ENCODE measurements at places on chromosomes 11 and 22.

- peaks cover 2% of the 10 kb centered on the region for H3K27me3 ChIP-seq
- peaks cover 43% of the 10 kb centered on the region for H3K4me1 ChIP-seq
- H3K27ac ChIP-seq = peak overlapping the region; percentile 92
- H3K36me3 ChIP-seq = no peaks in the 10 kb centered on the region
Observed at GRCh38 chr11:123086305-123086704, 24.4 kb upstream of the HSPA8 start.

GRCh38 chr11:11407065-11407762 is 54.2 kb upstream of the CSNK2A3 start:
- no peak overlapping the region for H3K27ac ChIP-seq
- H3K4me3 ChIP-seq = no peak overlapping the region
- H3K27me3 ChIP-seq = peaks cover 10% of the 10 kb centered on the region

GRCh38 chr22:44025171-44026065 is 1.3 kb downstream of the PARVB start:
- H3K27me3 ChIP-seq = peaks cover 13% of the 10 kb centered on the region
- no peaks in the 10 kb centered on the region for H3K36me3 ChIP-seq
- H3K4me1 ChIP-seq = peaks cover 28% of the 10 kb centered on the region
- peak overlapping the region; percentile 45 for H3K4me3 ChIP-seq
- peak overlapping the region; percentile 95 for H3K27ac ChIP-seq
- DNase-seq = no peak

DNA sequence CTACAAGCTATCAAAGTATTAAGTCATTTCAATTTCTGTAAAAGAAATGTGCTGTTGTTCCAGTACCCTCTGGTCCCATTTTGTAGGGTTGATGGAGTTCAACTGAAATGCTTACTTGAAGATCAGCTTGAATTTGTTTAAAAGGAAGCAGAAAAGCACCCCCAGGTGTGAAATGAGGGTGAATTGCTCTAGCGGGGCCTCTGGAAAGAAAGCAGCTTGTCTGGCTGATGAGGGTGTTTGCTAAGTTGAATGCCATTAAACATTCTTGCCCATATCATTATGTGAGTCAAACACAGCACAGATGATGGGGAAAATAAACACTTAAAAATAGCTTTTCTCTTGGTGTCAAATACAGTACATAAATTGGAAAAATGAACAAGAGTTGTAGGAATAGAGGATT is 280.3 kb downstream of the RAB38 start:
- H3K4me1 ChIP-seq = no peaks in the 10 kb centered on the region
- no peak overlapping the region for H3K27ac ChIP-seq
- no peak overlapping the region for H3K4me3 ChIP-seq

GRCh38 chr11:2766166-2766565 is 66.4 kb upstream of the KCNQ1OT1 start:
- H3K27me3 ChIP-seq = peaks cover 6% of the 10 kb centered on the region
- H3K27ac ChIP-seq = no peak overlapping the region
- no peaks in the 10 kb centered on the region for H3K36me3 ChIP-seq
- DNase-seq = no peak
